ENCODE measurements at places on chromosomes 7 and 10.

GRCh38 chr7:134787720-134788119 lies 8.3 kb downstream of the CALD1 start:
- DNase-seq, result no peak

GRCh38 chr7:111873963-111874690 lies 311.8 kb upstream of the IMMP2L start:
- DNase-seq, result no peak

DNA sequence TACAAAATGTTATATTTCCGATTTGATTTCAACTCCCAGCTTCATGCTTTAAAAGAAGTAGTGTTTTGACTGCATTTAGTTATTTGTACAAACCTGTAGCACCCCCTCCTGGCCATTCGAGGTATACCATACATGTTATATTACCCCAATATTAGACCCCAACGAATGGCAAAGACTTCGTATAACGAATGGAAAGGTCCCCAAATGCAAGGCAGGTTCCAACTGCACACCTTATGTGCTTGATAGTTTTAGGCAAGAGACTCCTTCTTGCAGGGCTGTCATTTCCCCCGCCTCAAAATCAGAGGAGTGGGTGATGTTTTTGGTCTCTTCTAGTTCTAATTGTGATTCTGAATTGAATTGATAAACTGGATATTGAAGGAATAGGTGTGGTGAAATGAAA lies 101.1 kb upstream of the TARP start:
- DNase-seq, result no peak

GRCh38 chr7:22587322-22587721 lies 87.3 kb upstream of the STEAP1B start:
- DNase-seq, result no peak

DNA sequence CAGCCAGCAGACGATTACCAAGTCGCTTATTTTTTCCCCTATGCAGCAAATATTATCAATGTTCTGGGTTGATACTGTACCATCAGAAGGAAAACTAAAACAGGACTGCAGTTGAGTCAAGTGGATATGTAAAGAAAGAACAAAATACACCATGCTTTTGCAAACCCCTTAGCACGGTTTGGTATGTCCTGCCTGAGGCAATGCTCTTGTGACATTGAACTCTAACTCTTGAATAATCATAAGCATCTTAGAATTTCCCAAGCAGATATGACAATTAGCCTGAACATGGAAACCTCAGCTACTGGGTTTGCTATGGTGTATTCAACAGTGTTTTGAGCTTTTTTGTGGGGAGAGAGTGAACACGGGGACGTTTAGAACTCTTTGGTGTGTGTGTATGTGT lies 107.4 kb downstream of the ETV1 start:
- DNase-seq, result no peak

DNA sequence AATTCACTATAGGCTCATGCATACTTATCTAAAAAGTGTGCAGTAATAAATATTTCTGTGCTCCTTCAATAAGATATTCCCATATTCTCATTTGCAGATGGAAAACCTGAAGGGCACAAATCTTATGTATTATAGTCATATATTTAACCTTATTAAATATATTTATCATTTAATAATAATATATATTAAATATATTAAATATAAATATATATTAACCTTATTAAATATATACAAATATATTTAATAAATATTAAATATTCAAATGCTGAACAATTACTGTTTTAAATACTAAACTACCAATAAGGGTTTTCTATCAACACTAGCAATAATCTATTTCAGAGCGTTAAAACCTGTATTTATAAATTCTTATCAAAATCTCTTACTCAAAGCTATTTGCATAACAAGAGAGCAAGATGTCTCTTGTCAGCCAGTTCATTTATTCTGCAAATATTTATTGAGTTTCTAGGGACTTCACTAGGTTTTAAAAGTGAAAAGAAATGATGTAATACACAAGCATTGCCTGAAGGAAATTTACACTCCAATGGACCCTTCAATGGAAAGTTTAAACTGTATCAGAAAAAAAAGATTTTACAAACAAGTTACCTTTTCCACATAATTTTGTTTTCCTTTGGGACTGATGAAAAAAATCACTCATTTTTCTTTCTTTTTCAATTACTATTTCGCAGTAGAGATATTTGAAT lies 159.2 kb downstream of the AGMO start:
- no peak for DNase-seq

GRCh38 chr7:140881507-140882228 lies 43.1 kb downstream of the BRAF start:
- no peak for DNase-seq

DNA sequence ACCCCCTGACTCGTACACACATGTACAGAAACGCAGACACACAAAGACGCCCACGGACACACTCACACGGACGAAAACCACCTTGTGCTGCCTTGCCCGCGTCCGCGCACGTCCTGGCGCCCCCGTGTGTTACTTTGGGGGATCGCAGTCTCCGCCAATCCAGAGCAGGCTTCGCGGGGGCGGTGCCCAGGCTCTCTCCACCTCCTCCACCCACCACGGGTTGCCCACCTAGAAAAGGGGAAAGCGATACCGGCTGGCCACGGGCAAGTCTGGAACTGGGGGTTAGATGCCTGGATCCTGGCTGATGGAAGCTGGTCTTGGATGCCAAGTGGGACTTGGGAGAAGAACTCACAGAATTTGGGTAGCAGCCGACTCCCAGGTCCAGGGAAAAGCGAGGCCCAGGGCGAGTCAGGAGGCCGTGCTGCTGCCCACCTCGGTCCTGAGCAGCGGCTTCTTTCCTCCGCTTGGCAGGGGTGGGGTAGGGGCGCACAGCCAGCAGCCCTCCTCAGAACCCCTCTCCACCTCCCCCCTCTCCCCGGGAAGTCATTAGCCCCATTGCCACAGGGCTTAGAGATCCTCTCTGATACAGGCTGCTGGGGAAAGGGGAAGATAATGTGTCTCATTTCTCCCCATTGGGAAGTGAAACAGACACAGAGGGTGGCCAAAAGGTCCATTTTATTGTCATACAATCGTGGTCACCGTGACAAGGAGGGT lies 4.6 kb upstream of the VGF start:
- DNase-seq, result peak; percentile 69

GRCh38 chr7:157625973-157626742 lies 289.4 kb downstream of the DNAJB6 start:
- DNase-seq, result no peak

GRCh38 chr10:97195706-97196222 lies 10.0 kb upstream of the SLIT1 start:
- DNase-seq, result no peak

DNA sequence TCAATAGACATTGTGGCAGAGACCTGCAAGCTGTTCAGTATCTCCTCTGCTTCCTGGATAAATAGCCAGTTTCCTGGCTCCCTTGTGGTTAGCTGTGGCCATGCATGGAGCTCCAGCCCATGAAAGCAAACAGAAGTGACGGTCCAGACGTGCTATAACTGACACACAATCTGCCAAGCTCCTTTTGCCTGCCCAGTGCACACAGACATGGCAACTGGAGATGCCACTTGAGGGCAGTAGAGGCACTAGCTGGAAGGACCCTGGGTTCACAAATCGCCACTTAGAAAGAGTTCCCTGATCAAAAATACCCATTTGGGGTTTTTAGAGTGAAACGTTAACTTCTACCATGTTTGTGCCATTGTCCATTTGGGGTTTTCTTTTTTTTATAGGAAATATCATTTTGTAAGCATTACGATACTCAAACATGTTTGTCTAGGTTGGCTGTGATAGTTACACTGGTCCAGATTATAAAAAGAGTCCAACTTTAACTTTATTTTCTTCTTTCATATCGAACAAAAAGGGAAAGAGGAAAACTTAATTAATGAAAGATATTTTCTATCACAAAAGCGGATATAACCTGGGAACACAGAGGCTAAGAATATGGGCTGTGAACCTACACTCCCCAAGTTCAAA lies 31.3 kb downstream of the KIN start:
- DNase-seq, result no peak

DNA sequence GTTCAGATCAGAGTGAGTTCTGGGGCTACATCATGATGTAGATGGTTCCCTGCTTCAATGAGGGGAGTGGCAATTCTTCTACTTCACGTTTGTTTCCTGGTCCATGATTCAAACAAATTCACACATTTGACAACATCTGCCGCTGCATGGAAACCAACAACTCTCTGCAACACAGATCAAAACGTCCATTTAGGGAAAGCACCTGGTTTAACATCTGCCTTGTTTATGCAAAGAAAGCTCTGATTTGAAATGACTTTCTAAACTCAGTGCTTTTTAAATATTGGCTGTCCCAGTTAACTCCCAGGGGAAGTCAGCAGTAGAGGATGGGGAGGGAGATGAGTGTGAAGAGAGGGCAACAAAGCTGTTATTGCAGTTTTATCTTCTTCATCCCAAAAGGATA lies 93.8 kb downstream of the GAD2 start:
- no peak for DNase-seq

- DNase-seq, result no peak
These were observed 13.2 kb downstream of the CCDC7 start for GRCh38 chr10:32459051-32459698.

DNA sequence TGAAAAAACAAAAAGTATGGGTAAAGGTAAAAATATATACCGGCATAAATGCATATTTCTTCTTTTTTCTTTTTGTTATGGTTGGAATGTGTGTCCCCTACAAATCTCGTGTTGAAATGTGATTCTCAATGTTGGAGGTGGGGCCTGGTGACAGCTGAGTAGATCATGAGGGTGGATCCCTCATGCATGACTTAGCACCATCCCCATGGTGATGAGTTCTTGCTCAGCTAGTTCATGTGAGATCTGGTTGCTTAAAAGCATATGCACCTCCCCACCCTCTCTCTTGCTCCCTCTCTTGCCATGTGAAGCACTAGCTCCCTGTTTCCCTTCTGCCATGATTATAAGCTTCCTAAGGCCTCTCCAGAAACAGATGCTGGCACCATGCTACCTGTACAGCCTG lies 93.3 kb downstream of the HYCC1 start:
- DNase-seq, result no peak

DNA sequence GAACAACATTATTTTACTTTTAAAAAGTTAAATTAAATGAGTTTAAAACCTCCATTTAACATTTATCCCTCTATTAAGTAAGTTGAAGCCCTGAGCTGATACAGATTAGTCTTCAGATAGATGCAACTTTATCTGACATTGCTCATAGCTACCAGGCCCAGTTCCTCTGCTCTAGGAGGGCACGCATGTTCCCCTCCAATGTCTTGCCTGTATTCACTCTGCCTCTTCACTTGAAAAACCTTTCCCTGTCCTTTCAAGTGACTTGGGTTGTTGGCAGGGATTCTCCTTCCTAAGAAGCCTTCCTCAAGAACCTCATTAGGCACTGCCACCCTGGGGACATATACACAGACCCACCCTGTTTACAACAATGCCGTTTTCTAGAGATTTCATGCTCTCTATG lies 270.4 kb downstream of the RELN start:
- no peak for DNase-seq

DNA sequence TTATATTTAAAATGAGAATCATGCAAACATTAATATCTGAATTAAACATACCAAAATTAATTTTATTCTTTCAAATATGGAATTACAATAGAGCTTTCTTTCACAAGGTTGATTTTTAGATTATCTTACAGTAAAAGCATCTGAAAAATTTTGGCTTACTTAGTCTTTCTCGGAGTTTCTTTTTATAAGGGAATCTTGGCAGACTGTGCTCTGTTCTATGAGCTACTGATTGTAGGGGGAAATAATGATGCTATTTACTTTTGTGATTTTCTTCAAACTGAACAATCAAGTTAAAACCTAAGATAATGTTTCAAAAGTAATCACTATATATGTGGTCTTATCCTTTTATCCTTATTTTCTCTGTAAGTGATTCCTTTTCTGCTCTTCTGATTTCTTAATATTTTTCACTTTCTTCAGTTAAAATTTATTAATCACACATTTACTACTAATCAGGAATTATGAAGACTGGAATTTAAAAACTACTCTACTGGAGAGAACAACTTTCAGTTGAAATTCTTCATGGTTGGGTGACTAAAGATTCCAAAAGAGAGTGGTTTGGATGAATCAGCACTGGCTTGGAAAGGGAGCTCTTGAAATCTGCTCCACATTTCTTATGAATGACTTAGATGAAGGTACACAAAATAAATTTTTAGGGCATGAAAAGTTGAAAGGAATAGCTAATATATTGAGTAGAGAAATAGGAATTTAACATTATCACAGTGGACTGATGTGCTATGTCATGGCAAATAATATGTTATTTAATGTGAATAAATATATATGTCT lies 103.9 kb downstream of the PPP1R9A start:
- DNase-seq, result no peak

DNA sequence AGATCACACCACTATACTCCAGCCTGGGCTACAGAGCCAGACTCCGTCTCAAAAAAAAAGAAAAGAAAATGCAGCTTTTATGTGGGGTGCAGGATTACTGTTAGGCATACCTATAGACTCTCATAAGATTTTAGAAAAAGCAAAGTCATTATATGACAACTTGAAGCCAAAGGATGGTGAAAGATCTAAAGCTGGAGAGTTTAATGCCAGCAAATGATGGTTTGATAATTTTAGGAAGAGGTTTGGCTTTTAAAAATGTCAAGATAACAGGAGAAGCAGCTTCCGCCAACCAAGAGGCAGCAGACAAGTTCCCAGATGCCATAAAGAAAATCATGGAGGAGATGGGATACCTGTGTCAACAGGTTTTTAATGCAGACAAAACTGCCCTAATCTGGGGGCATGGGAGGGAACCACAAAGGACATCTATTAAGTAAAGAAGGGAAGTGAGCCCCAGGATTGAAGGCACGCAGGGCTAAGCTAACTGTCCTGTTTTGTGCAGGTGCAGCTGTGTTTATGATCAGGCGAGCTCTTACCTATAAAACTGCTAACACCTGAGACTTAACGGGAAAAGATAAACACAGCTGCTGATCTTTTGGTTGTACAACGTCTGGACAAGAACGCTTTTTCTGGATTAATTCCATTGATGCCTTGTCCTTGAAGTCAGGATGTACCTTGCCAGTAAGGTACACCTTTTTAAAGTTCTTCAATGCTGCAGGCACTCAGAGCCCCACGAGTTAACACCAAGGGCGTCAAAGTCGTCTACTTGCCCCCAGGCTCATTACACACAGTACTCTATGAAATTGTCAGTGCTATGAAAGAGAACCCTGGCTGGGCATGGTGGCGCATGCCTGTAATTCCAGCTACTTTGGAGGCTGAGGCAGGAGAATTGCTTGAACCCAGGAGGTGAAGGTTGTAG lies 10.5 kb upstream of the ANKRD61 start:
- DNase-seq, result no peak

DNA sequence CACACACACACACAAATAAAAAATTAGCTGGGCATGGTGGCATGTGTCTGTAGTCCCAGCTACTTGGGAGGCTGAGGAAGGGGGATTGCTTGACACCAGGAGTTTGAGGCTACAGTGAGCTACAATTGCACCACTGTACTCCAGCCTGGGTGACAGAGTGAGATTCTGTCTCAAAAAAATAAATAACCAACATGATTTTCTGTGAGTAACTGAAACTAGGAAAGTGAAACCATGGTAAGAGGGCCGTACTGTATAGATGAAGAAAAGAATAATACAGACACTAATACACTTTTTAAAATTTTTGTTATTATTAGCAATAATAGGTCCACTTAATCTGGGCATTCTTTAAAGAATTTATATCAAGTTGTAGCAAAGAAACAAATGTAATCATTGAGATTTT lies 170.9 kb downstream of the HGF start:
- no peak for DNase-seq

Measured in activated CD4-positive, alpha-beta T cell treated with anti-CD3 and anti-CD28 coated beads for 1 hour (primary cell).